ENCODE measurements at places on chromosomes 6 and 20.

- DNase-seq = no peak
These were observed 9.5 kb upstream of the SPAG4 start for GRCh38 chr20:35606127-35606526.

DNA sequence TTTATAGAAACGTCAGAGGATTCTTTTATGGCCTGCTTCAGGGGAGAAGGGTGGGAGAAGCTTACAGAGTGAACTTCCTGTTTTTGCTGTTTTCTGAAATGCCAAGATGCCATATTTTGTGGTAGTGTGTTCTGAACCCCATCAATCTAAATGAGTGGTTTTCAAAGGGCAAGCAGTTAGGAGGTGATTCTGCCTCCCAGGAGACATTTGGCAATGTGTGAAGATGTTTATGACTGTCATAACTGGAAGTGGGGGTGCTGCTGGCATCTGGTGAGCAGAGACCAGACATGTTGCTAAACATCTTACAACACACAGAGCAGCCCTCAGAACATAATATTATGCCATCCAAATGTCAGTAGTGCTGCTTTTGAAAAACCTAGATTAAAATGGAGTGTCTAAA lies 6.0 kb upstream of the PRL start:
- DNase-seq = peak; percentile 44

GRCh38 chr20:63062188-63063140 lies 55.7 kb upstream of the BHLHE23 start:
- DNase-seq = no peak

DNA sequence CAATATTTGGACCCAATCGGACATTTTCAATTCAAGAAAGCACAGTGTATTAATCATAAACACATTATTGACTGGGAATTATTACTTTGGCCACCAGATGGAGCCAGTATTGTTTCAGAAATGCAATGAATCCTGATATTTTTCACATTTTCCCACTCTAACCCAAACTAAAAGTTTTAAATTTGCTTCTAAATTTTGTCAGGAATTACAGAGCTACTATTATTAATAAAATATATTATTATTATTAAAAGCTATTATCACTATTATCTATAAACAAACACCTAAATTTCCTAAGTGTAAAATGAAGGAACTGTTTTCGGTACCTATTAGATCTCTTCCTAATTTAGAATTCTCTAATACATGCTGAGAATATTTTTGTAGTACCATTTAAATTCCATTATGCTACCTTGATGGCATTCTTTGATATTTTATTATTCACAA lies 245.3 kb downstream of the OGFRL1 start:
- DNase-seq = peak; percentile 21

- no peak for DNase-seq
These were observed 112.9 kb upstream of the RPS6KA2 start for GRCh38 chr6:166739976-166740318.

- no peak for DNase-seq
These were observed 45.8 kb upstream of the DST start for GRCh38 chr6:56688521-56688920.

GRCh38 chr6:110348961-110349690 lies 9.0 kb downstream of the METTL24 start:
- DNase-seq = no peak

DNA sequence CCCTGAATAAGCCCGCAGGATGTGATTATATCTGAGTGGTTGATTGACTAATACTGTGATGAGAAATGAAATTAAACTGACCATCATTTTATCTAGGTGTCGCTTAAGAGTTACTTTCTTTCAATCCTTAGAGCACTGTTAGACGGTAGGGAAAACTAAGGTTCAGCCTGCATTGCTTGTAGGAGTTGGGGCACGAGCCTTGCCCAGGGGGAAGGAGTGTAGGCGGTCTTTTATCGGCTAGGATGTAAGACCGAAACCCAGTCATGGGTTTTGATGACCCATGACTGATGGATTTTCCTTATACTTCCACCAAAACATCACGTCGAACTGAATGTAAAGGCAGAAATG lies 392 bp upstream of the TASP1 start:
- DNase-seq = no peak

- DNase-seq = no peak
These were observed 35.0 kb upstream of the TRAM2 start for GRCh38 chr6:52611833-52612232.

- peak; percentile 95 for DNase-seq
These were observed 42.1 kb upstream of the BTN3A2 start for GRCh38 chr6:26322645-26323482.

DNA sequence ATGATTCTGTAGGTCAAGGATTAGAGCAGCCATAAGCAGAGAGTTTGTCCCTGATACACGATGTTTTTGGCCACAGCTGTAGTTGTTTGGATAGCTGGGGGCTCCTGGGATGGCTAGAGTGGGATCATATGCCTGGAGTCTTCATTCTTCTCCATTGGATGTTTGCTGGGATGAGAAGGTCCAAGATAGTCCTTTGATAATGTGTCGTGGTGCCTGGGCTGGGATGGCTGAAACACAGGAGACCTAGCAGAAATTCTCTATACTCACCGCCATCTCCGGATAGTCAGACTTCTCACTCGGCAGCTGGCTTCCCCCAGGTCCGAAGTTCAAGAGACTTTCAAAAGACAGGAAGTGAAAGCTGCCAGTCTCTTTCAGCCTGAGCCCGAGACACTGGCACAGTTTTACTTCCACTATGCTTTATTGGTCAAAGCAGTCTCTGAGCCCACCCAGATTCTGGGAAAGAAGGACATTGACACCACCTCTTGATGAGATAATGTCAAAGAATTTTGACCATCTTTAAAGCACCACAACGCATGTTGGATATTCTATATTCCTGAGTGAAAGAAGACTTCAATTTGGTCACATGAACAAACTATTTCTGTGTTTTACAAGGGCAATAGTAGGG lies 16.0 kb downstream of the MARCKS start:
- no peak for DNase-seq

- no peak for DNase-seq
These were observed 170.2 kb downstream of the SLC24A3 start for GRCh38 chr20:19382386-19383340.

DNA sequence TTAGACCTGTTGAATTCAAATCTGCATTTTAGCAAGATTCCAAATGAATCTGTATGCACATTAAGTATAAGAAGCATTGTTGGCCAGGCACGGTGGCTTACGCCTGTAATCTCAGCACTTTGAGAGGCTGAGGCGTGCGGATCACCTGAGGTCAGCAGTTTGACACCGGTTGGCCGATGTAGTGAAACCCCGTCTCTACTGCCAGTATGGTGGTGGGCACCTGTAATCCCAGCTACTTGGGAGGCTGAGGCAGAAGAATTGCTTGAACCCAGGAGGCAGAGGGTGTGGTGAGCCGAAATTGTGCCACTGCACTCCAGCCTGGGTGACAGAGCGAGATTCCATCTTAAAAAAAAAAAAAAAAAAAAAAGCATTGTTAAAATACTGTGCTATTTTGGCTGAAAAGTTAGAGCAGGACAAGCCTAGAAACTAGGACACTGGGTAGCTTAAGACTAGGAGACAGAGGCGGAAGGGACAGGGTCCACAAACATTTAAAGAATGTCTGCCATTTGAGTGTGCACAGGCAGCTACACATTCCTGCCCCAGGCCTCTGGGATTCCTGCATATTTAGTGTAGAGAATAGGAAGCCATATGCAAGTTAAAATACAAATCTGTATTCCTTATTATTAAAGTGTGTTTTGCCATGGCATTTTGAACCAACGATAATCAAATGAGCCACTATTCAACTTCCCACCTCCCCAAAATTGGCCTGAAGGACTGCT lies 45.1 kb upstream of the EEF1A1 start:
- peak; percentile 68 for DNase-seq

- no peak for DNase-seq
These were observed 363.6 kb downstream of the RFPL4B start for GRCh38 chr6:112710710-112711109.

DNA sequence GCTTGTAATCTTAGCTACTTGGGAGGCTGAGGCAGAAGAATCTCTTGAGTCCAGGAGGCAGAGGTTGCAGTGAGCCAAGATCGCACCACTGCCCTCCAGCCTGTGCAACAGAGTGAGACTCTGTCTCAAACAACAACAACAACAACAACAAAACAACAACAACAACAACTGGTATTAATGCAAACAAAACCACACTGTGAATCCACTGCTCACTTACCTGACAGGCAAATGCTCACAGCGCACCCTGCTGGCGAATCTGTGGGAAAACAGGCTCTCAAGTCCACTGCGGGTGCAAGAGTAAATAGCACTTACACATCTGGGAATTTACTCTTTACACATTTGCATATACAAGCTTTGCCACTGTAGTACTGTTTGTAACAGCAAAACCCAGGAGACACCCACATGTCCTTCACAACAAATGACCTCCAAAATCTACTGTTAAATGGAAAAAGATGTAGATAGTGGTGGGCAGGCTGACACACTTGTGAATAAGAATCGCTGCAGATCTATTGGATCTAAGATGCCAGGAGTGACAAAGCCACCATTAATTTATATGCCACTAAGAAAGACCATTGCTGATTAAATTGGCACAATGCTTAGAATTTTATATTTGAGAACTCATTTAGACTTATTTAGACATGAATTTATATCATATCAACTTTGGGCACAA lies 29.3 kb downstream of the NSFL1C start:
- DNase-seq = peak; percentile 62

DNA sequence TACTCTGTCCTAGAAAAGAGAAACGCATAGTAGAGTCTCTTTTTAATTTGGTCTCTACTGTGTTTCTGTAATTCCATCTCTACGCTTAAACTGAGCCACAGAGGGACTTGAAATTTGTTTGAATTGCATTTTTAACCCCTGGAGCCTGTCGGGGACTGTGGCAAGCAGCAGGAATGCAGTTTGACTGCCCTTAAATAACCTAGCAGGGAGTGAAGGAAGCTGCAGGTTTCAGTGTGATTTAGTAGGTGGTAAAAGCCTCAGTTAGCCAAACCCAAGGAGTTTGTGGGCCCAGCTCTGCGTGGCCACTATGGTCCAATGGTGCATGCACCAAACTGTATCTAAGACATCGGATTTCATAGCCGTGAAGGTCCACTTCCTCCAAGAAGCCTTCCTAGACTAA lies 70.3 kb upstream of the MC3R start:
- DNase-seq = no peak

DNA sequence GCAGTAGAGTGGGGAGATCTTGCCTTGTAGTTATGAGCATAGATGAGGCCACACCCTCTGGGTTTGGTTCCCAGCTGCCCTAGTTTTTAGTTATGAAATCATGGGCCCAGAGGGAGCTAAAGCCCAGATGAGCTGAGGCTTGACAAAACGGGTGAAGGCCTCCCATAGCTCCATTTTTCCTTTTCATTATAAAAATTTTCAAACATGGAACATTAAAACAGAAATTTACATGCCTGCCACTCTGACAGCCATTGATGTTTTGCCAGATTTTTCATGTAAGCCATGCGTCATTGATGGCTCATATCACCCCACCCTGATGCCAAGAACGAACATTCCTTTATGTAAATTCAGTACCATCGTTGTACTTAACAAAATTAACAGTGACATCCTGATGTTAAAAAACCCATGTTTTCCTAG lies 67.9 kb downstream of the IGF2R start:
- peak; percentile 80 for DNase-seq

GRCh38 chr6:39003072-39003471 lies 45.5 kb upstream of the GLP1R start:
- no peak for DNase-seq

DNA sequence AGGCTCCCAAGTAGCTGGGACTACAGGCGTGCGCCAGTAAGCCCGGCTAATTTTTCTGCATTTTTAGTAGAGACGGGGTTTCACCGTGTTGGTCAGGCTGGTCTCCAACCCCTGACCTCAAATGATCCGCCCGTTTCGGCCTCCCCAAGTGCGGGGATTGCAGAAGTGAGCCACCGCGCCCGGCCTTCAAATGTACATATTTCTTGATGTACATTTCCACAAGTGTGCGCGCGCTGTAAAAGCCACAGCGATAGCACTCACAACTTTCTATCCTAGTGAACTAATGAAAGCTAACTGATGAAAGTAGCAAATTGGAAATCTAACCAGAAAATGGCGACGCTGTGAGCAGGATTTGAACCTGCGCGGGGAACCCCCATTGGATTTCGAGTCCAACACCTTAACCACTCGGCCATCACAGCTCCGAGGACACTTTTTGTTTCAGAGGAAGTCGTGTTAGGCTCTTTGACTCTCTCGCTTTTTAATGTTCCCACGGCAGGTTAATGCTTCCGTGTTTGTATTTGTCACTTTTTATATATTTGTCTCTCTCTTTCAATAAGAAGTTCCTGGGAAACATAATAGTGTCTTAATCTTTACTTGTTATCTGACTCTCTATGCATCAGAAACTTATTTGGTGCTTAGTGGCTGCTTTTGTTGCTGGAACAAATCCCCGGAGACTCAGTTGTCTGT lies 199.4 kb upstream of the ZNF184 start:
- peak; percentile 72 for DNase-seq

DNA sequence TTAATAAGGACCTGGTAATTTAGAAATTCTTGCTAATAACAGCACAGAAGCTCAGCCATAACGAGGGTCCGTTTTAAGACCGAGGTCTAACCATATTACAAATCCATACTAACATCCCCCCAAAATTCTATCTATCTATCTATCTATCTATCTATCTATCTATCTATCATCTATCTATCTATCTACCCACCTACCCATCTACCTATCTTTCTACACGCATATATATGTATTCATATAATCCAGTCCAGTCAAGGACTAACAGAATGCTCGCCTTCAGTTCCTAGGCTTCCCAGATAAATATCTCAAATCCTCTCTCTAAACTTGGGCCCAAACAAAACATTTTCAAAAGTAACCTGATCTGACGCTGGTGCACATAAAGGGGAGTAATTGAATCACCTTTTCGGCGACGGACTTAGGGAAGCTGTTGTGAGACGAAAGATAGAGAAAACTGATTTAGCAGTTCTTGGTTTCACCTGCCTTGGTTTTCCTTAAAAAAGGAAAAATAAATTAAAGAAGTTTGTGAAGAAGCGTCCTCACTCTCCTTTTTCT lies 14.5 kb downstream of the HMGN4 start:
- DNase-seq = no peak

- no peak for DNase-seq
These were observed 84.2 kb downstream of the ISM1 start for GRCh38 chr20:13305284-13305683.
